Activated T-helper 9 cell treated with anti-CD3 and anti-CD28 coated beads, Interleukin-2, amount 50 U/mL, for 16 hours (primary cell): ENCODE measurements at places on chromosomes 7 and 10.

- no peak for DNase-seq
These were observed 29.1 kb upstream of the LBX1 start for GRCh38 chr10:101258179-101258885.

- DNase-seq, result no peak
These were observed 185.4 kb upstream of the FOXP2 start for GRCh38 chr7:114229246-114229645.

- DNase-seq, result no peak
These were observed 144.6 kb downstream of the NRCAM start for GRCh38 chr7:108311446-108312168.

DNA sequence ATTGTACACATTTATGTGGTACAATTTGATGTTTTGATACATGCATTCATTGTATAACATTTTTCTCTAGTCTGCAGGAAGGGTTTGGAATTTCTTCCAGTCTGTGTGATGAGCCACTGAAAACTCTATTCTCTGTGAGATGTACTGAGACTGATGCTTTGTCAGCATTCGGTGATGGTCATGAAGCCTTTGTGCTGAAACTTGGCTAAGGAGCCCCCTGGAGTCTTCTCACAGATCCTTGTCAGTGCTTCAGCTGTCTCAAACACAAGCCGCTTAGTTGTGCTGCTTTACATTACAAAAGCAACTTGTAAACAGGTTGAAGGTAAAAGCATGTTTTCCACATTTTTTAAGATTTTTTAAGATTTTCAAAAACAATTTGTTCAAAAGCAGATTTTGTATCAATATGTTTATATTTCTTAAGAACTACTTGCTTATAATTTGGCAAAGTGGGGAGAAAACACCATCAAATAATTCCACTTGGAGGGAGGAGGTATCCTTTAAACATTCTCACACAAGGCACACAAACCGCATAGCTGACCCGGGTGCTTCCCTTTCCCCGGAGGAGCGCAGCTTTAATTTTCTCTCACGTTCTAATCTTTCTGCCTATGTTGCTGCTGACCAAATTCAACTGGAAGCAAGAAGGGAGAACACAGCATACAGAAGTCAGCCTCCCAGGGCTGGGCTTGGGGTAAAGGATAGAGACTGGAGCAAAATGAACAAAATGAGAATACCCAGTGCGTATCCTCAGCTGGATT, 249.8 kb upstream of the VSTM2A start:
- no peak for DNase-seq

DNA sequence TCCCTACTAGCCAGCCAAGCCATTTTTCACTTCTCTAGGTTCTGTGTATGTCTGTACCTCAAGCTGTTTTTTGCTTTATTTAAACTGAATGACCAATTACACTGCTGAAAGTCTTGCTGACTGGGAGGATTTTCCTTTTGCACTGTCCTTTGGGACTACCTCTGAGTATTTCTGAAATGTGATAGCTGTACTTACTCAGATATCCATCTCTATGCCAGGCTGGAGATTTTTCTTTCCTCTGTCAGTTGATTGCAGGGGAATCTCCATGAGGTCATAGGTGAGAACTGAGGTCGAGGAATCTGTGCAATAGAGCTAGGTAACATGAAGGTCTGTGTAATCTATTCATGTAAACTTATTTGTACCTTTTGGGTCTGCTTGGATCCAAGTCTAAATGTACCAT, 38.9 kb upstream of the ANKRD1 start:
- no peak for DNase-seq

DNA sequence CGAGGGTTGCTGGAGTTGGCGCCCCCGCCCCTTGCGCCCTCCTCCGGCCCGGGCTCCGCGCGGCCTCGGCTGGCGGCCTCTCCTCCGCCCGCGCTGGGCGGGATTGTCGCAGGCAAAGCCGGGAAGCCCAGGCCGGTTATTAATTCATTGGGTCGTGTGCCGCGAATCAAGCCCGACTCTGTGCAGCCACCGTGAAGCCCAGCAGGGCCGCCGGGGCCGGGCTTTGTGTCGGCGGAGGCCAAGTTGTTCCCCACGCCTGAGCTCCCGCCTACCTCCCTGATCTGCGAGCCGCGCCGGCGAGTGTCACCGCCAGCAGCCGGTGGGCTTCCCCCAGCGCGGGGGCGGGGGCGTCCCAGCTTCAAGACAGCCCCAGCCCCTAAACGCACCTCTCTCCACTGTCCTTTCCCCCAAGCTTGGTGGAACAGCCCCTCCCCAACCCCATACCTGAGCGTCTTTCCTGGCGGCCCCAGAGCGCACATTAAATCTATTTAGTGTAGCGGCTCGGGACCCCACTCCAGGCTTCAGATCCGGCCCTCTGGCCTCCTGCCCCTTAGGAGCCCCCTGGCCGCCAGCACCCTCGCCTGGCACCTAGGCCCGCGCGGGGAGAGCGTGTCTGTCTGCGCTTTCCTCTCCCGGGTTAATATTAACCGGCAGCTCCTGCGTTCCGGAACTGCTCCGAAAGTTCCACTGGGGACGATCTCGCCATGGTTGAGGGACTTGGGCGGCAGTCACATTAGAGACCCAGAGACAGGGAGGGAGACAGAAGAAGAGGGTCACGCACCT, 3.5 kb downstream of the SHH start:
- no peak for DNase-seq

GRCh38 chr7:18262058-18262457, 233.5 kb upstream of the HDAC9 start:
- no peak for DNase-seq

- no peak for DNase-seq
These were observed 664.2 kb downstream of the NXPH1 start for GRCh38 chr7:9097565-9098060.

DNA sequence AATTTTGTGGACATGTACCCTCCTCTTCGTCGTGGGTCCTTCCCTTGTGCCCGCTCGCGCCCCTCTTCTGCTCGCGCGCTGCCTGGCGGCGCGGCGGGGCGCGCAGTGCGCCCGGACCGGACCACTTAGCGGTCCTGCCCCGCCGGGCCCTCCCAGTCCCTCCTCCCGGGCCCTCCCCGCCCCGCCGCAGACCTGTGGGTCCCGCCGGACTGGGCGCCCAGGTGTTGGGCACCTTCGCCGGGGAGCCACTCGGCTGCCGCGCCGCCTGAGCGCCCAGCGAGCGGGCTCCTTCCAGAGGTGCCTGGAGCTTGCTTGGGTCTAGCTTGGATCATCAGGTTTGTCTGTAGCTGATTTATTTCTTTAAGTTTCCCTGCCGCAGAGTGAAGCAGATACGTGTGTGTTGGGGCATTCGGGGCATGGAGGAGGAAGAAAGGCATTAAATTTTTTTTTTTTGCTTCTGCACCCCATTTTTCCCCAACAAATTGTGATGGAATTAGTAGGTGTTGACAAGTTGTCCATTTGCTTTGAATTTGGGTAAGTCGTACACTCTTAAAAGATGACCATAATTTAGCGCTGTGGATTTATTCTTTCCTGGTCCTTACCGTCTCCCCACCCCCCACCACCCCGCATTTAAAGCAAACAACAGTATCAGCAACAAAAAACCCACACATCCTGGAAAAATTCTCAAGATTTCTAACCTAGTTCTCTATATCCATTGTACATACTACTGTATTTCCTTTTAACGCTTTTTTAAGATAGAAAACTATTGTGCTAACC, 905 bp downstream of the C1GALT1 start:
- peak; percentile 31 for DNase-seq

DNA sequence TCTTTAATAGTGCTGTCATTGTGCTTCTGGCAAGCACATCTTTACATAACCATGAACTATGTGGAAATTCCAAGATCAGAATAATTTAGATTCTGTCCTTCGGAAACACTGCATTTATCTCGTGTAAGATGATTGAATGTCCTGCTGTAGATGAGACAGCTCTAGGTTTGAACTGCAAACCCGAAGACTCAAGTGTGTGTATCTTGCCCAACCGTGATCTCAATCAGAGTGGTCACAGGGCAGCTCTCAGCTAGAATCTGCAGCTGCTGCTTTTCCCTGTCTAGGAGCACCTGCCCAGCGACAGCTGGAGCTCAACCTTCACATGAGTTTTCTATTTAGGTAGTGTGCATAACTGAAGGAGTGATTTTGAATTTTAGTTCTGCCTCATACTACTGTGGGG, 17.5 kb upstream of the KIF20B start:
- no peak for DNase-seq

DNA sequence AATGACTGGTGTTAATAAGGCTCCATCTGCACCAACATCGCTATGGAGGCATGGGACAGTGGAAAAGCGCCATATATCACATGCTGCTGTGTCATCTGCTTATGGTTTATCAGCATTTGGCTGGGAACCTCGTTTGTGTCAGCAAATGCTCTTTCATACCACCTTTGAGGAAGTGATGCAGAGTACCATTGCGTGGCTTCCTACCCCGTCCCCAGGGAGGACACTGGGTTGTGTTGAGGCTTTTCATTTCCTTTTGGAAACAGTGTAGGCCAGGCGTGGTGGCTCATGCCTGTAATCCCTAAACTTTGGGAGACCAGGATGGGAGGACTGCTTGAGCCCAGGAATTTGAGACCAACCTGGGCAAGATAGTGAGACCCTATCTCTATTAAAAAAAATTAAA, 6.8 kb downstream of the TACR2 start:
- DNase-seq, result no peak

DNA sequence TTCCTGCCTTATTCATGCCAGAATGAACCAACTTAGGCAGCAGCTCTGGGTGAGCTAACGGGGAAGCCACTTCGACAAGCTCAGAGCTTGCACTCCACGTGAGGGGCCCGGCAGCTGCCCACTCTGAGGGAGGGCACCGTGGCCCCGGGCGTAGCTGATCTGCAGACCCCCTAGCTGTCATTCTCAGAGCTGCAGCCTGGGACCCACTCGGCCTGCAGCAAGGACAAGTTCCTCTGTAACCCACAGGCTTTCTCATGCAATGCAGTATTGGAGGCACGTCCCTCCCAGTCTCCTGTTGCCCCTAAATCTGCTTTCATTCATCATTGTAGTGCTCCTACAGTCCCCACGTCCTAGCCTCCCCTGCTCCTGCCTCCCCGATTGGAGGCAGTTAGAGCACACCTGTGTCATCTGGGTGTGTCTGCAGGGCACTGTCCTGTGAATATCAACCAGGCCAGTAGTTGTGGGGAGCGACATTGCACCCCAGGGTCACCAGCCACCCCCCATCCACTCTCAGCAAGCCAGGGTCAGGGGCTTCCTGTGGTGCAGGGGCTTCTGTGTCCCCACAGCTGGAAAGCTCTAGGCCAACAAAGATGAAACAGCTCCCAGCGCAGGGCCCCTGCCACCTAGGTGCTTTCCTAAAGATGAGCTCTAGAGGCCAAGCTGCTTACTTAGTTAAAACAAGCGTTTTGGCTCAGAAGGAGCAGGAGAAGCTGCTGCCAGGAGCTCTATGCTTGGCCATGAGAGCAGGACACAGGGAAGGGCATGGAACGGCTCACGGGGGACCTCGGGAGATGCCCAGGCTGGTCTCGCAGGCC, 333.6 kb downstream of the ADARB2 start:
- DNase-seq, result no peak

DNA sequence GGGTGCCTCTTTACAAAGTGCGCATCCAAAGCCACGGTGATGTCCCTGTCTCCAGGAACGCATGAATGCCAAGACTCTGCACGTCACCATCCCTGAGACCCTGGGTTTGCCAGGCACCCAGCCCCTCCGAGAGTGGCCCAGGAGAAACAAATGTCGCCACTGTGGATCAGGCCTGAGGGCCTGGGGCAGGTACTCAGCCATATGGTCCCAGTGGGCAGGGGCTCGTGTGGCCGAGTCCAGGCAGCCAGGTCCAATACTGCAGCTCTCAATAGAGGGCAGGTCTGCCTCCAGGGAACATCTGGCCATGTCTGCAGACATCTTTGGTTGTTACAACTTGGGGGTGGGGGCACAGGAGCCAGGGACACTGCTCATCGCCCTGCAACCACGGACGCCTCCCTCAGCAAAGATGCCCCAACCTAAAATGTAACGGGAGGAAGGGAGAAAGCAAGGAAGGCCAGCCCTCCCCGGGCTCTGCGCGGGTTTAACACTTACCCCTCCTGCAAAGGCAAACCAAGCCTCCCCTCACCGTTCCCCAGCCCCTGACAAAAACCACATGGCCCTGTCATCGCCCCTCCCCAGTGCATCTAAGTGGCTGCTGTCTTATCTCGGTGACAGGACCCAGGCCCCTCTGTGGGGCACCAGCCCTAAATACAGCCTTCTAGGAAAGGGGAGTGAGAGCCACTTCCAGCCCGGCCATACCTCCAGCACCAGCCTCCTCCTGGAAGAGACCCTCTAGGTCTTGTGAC, 10.3 kb upstream of the PAPOLB start:
- no peak for DNase-seq

GRCh38 chr7:70434376-70434775, 697.6 kb upstream of the GALNT17 start:
- no peak for DNase-seq

DNA sequence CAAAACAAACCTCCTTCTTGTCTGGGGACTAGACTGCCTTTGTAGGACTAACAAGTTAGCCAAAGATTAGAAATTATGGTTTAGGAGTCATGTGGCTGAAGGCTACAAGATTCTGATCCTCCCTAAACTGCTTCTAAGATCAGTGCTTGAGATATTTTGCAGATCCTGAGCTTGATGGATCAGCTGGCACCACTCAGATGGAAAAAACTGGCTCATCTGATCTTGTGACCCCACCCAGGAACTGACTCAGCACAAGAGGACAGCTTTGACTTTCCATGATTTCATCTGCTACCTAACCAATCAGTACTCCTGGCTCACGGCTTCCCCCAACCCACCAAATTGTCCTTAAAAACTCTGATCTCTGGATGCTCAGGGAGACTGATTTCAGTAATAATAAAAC, 271.5 kb upstream of the TAC1 start:
- no peak for DNase-seq

DNA sequence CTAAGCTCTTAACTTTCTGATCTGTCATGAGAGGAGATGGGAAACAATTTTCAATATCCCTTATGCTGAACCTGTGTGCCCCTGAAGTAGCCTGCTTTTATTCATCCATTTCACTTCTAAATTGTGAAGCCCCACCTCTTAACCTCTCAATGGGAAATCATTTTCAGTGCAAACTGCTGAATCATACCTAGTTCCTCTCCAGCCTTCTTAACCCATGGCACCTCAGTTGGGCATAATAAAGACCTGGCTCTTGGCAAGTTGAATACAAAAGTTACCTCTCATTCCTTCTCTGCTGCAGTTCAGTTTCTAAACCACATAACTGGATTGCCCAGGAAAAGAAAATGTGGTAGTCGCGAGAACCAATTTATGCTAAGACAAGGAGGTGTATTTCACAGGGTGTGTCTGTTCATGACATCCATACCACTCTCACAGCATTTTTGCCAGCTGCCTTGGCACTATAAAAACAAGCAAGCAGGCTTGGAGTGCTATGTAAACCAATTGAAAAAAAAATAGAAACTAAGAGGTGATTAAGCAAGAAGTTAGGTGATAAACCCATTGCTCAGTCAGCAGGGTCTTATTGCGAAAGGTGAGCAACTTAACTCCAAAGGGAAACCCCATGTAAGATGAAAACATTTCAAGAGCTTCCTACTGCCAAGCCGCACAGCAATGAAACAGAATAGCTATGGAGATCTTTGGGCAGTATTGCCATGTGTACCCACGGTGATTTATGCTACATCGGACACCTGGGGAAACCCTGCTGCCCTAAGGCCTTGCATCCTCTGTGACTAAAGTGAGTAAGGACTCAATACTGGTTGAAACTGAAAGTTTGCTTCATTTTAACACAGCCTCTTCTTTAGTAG, 57.0 kb upstream of the DKK1 start:
- no peak for DNase-seq
